ENCODE measurements at places on chromosomes 13 and 19. TPM values are rescaled to one million over a fixed set of nuclear protein-coding genes. Genes with fewer than 3 reads are reported as not detected.
A peak's percentile ranks its signal among the peaks of the same experiment; 100 is the strongest.

DNA sequence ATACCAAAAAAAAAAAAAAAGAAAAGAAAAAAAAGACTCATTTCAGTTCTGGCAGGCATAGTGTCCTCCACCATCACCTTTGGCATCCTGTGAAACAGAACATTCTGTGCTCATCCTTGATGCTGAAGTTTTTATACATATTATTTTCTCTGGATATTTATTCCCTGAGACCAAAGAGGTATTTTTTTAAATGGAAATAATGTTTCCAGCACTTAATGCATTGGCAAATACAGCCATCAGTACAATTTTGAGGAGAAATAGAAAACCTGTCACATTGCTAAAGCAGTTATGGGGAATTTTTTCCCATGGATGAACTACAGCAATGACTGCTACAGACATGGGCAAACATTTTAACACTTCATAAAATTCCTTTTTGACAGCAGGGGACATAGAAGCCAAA, 312.4 kb downstream of the DNAJC15 start:
- no peaks in the 10 kb centered on the region for H3K4me1 ChIP-seq

- H3K36me3 ChIP-seq = no peaks in the 10 kb centered on the region
- H3K27me3 ChIP-seq = peaks cover 8% of the 10 kb centered on the region
- H3K4me1 ChIP-seq = no peaks in the 10 kb centered on the region
- no peak for DNase-seq
Observed at GRCh38 chr13:113367771-113368170, 3.8 kb upstream of the GRTP1 start.

GRCh38 chr19:16436780-16437332, 34.9 kb downstream of the EPS15L1 start:
- peaks cover 10% of the 10 kb centered on the region for H3K36me3 ChIP-seq
- H3K4me1 ChIP-seq = peaks cover 31% of the 10 kb centered on the region
- no peaks in the 10 kb centered on the region for H3K27me3 ChIP-seq
- DNase-seq = no peak

Gene CGB8
- total RNA-seq = 15.8 TPM

Gene IGLON5
- 6.6 TPM for total RNA-seq

GRCh38 chr13:40420160-40420740, 246.2 kb downstream of the FOXO1 start:
- no peak overlapping the region for H3K27ac ChIP-seq
- no peaks in the 10 kb centered on the region for H3K36me3 ChIP-seq
- H3K4me1 ChIP-seq = no peaks in the 10 kb centered on the region
- H3K4me3 ChIP-seq = no peak overlapping the region
- no peaks in the 10 kb centered on the region for H3K27me3 ChIP-seq
- DNase-seq = no peak

DNA sequence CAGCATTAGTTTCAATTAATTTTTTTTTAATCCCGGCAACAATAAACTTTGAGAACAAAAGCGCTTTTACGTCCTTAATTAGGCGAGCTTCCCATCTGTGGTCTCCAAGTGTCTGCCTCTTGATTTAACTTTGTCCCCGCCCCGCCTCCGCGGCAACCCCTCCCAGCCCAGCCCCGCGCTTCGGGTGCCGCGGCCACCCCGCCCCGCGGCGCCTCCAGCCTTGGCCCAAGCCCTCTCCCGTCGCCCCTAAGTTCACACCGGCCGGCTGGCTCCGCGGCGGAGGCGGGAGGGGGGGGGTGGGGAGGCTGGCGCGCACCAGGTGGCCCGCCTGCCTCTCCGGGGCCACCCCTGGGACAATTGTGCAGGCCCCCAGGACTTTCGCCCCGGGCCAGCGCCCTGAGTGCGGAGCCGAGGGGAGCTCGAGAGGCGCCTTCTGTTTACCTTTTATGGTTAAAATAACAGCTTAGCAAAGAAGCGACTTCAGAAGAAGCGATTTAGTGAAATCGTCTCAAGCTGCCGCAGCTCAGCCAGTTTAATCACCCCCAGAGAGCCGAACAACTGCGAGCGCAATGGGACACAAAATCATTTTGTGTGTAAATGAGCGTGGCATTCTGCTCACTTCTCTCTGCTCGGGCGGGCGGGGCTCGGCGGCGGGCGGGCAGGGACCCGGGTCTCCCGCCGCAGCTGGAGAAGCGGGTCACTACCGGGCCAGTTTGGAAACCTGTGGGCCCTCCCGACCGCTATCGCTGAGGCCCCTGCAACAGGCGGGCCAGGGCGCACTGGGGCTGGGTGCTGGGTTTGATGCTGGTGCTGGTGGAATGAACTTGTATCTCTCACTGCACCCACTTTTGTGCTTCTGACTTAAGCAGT, 1.4 kb downstream of the KCTD15 start:
- DNase-seq = peak; percentile 45
- peaks cover 15% of the 10 kb centered on the region for H3K4me1 ChIP-seq
- no peaks in the 10 kb centered on the region for H3K27me3 ChIP-seq
- peaks cover 17% of the 10 kb centered on the region for H3K36me3 ChIP-seq

DNA sequence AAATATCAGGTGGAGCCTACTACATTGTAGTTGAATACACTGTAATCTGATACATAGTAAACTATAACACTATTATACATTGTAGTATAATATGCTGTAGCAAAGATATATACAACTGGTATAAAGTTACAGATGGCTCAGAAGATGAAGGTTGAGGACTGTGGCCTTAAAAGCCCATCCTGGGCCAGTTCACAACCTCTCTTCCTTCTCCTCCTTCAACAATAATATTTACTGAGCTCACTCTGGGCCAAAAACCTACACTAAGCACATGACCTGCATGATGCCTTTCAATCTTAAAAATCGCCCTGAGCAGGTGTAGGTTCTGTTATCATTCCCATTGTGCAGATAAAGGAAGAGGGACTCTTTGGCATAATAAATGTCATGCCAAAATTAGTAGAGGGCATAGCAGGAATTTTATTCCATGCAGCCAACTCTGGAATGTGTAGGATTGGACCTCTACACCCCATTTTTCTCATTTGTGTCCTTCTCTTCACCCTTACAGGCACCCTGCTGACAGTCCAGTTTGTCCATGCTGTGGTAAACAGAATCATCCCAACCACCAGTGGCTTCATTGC, 14.6 kb upstream of the SIN3B start:
- H3K4me3 ChIP-seq = no peak overlapping the region
- H3K27me3 ChIP-seq = no peaks in the 10 kb centered on the region
- peak; percentile 48 for DNase-seq
- H3K27ac ChIP-seq = no peak overlapping the region

- no peak overlapping the region for H3K27ac ChIP-seq
- no peak overlapping the region for H3K4me3 ChIP-seq
- H3K27me3 ChIP-seq = no peaks in the 10 kb centered on the region
- no peaks in the 10 kb centered on the region for H3K4me1 ChIP-seq
Observed at GRCh38 chr13:31798189-31798588, 58.9 kb downstream of the RXFP2 start.

DNA sequence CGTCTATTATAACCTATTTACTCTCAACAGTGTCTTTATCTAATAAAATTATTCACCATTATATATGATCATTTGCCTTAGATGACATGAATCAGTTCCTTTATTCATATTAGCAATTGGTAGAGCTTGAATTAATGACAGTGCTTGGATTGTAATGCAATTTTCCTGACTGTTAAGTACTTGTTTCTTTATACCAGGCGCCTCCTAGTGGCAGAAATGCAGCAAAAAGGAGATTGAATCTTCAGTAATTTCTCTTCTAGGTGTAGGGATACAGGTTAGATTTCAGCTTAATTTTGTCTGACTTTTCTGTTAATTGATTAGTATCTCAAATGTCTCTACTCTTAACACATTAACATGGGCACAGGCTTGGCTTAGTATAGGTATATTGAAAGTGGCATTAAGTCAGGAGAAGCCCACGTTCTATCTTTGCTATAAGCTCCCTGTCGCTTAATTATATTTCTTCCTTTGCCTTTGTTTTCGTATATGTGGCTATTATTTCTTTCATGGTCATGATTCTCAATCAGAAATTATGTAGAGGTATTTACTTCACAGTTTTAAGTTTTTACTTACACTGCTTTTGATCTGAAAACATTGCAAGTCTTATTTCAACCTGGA, 9.1 kb upstream of the LHFPL6 start:
- H3K27ac ChIP-seq = no peak overlapping the region
- no peak overlapping the region for H3K4me3 ChIP-seq
- H3K36me3 ChIP-seq = no peaks in the 10 kb centered on the region
- peaks cover 9% of the 10 kb centered on the region for H3K27me3 ChIP-seq

DNA sequence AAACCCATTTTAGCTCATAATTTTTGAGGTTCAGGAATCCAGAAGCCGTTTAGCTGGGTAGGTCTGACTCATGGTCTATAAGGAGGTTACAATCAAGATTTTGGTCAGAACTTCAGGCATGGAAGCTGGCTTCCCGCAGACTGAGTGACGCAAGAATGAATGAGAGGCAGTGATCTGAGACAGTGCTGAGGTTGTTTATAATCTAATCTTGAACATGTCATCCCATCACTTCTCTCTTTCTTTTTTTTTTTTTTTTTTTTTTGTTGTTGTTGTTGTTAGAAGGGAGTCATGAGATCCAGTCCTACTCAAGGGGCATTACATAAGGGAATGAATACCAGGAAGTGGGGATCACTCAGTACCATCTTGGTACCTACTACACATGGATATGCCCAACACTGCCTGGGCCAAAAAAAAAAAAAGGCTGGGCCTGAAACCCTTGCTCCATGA, 217.4 kb downstream of the DLEU7 start:
- peak; percentile 64 for DNase-seq
- H3K27me3 ChIP-seq = no peaks in the 10 kb centered on the region
- no peaks in the 10 kb centered on the region for H3K4me1 ChIP-seq
- H3K4me3 ChIP-seq = no peak overlapping the region
- no peak overlapping the region for H3K27ac ChIP-seq

Gene FUT1
- 0.91 TPM for total RNA-seq

DNA sequence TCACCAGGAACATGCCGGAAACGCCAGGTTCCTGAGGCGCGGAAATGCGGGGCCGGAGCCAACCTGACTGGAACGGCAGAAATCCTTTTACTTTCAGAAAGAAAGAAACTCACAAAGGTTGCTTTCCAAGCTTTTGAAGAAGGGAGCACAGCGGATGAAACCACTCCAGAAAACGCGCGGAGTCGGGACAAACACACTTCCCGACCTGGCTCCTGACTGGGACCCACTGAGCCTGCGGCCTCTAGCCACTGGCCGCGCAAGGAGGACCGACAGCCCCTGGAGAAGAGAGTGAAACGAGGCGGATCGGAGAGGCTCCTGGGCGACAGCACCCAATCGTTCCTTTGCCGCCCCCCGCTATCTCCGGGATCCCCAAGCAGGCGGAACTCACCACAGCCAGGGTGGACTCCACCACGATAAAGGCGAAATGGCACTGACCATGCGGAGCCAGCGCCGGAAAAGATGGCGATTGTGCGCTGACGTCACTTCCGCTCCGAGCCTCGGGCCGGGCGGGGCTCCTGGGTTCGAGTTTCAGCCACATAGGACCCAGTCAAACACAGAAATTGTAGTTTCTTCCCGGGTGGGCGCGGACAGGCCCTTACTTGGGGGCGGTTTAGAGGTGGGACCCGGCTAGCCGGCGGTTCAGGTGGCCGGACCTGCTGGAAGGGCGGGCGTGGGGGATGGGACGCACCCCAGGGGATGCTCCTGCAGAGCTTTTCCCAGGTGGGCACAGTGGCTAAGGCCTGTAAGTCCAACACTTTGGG, at the start of gene ZNF121:
TSS of gene ZNF121 (minus strand) at position 432 of the 761 bp plus-strand sequence. CDS start 16,407 bp downstream, outside the sequence.
- peak within 1 kb of the TSS; percentile 75 for H3K27ac ChIP-seq
- peaks cover 1% of the 10 kb centered on the region for H3K36me3 ChIP-seq
- peaks cover 4% of the 10 kb centered on the region for H3K4me1 ChIP-seq
- peak within 1 kb of the TSS; percentile 94 for H3K4me3 ChIP-seq
- DNase-seq = peak; percentile 66
- no peaks in the 10 kb centered on the region for H3K27me3 ChIP-seq

DNA sequence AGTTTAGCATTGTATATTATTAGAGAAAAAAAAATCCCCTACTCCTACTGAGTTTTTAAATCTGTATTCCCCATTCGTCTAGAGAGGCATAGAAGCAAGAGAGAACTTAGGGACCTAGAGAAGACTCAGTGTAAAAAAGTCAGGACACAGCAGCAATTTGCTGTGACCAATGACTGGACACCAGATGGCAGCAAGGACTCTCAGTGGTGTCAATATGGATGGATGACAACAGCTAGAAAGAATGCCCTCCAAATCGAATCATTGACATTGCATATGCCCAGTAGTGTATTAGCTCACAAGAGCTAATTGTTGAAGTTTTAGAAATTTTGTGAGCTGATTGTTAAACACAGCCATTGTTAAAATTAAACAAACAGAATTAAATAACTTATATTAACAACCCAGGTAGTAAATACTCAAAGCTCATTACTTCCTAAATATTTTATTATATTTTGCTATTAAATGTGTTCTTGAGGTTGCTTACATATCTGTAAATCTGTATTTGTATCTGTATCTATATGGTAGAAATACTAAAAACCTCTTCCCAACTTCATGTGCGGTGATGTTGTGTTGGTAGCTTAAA, 43.9 kb downstream of the SIAH3 start:
- peak; percentile 24 for DNase-seq
- no peak overlapping the region for H3K4me3 ChIP-seq
- no peaks in the 10 kb centered on the region for H3K4me1 ChIP-seq
- no peaks in the 10 kb centered on the region for H3K27me3 ChIP-seq

DNA sequence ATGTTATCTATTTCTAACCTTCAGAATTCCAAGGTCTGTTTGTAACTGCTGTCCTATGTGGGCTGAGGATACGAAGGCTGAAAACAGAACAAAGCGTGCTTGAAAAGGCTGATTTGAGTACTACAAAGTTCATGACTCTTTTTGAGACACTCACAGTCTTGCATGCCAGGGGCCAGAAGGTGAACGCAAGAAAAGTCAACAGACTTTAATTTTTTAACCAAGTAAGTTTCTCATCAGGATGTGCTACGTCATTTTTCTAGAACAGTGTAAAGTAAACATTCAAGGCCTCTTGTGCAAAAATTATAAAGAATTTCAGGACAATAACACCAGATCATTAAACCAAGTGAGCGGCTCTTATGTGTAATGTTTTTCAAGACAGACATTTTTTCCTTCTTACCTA, 163.5 kb downstream of the COG6 start:
- no peaks in the 10 kb centered on the region for H3K4me1 ChIP-seq
- peak; percentile 43 for DNase-seq
- H3K4me3 ChIP-seq = no peak overlapping the region
- no peak overlapping the region for H3K27ac ChIP-seq
- no peaks in the 10 kb centered on the region for H3K27me3 ChIP-seq

- no peak overlapping the region for H3K4me3 ChIP-seq
- no peak for DNase-seq
- peaks cover 4% of the 10 kb centered on the region for H3K27me3 ChIP-seq
- no peak overlapping the region for H3K27ac ChIP-seq
- no peaks in the 10 kb centered on the region for H3K4me1 ChIP-seq
- no peaks in the 10 kb centered on the region for H3K36me3 ChIP-seq
Observed at GRCh38 chr19:39796000-39796498, 17.4 kb downstream of the LEUTX start.

GRCh38 chr13:113631341-113632095, 26.5 kb downstream of the ATP4B start:
- peaks cover 26% of the 10 kb centered on the region for H3K36me3 ChIP-seq
- no peak overlapping the region for H3K4me3 ChIP-seq
- peaks cover 3% of the 10 kb centered on the region for H3K4me1 ChIP-seq

GRCh38 chr13:30308548-30308947, 1.2 kb upstream of the KATNAL1 start:
- no peaks in the 10 kb centered on the region for H3K36me3 ChIP-seq
- peak; percentile 47 for DNase-seq
- no peaks in the 10 kb centered on the region for H3K27me3 ChIP-seq
- H3K27ac ChIP-seq = no peak overlapping the region
- H3K4me1 ChIP-seq = peaks cover 28% of the 10 kb centered on the region
- no peak overlapping the region for H3K4me3 ChIP-seq

Gene ZNF471
- 0.26 TPM for total RNA-seq

Data from astrocyte (in vitro differentiated cells and primary cell).